Left ventricle myocardium superior (tissue), 1 donor: ENCODE measurements at places on chromosomes 4 and X.

DNA sequence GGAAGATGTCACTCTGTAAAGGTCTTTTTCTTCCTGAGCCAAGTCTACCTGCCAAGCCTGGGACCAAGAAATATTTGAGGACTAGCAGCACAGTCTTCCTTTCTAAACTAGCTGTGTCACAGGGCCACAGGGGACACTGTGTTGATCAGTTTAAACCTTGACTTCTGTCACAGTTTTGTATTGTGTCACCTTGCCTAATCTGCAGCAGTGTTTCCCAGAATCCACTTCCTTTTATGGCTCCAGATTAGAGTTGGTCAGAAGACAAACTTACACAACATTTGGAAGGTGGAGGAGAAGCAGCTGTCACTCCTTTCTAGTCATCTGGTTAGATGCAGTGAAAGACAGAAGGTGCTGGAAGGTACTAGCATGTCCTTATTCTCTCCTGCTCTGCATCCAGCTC is 143.1 kb upstream of the BCOR start:
- DNase-seq, result no peak

- DNase-seq, result no peak
Measured at GRCh38 chr4:86831262-86832130, 17.7 kb downstream of the SLC10A6 start.

- DNase-seq, result no peak
Measured at GRCh38 chr4:183885205-183885720, 19.8 kb upstream of the STOX2 start.

GRCh38 chrX:72477781-72478181 is 94.9 kb downstream of the HDAC8 start:
- DNase-seq, result no peak

DNA sequence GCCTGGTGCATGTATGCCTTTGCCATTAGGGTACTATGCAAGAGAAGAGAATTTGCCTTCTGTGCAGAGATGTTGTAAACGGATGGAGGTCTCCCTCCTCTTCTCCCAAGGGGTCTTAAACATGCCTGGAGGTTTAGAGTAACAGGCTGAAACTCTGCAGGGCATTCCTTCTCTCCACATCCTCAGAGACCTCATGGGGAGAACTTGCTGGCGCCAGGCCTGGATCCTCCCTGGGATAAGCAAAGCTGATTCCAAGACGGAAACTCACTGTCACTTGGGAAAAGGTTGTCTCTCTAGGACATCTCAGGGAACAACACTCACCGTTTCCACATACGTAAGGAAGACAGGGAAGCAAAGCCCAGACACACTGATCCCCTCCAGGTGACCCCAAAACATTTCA is 76.9 kb upstream of the GPM6B start:
- peak; percentile 41 for DNase-seq
